ENCODE measurements at places on chromosomes 1 and 21.
A peak's percentile ranks its signal among the peaks of the same experiment; 100 is the strongest.

DNA sequence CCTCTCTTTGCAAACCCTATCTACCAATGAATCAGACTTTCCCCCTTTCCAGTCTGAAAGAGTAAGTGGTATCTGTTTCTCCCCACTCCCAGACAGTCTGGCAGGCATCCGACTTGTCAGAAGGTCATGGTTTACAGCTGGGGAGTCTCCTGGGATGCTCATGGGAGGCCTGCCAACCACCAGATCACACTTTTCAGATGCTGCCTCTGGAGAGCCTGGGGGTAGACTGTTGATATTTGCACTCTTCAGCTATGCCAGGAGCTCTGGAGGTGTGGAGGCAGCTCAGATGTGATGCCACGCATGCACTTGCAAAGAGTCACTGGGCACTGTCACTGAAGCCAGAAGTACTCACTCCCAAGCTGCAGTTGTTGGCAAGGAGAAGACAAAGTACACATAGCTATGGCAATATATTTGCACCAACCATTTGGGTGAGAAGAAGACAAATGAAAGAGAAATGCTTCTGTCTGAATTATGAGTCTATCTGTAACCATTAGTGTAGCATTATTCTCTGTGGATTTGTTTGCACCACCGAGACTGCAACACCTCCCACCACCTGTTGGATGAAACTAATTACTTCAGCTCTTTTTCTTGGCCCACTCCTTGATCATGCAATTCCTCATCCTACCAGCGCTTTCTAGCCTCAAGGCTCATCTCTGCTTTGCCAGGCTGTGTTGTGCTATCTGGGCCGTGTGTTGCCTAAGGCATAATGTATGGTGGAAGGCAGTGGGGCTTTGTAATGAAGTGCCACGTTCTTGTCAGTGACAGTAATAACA lies 133.0 kb upstream of the SPAG17 start:
- no peak for DNase-seq

DNA sequence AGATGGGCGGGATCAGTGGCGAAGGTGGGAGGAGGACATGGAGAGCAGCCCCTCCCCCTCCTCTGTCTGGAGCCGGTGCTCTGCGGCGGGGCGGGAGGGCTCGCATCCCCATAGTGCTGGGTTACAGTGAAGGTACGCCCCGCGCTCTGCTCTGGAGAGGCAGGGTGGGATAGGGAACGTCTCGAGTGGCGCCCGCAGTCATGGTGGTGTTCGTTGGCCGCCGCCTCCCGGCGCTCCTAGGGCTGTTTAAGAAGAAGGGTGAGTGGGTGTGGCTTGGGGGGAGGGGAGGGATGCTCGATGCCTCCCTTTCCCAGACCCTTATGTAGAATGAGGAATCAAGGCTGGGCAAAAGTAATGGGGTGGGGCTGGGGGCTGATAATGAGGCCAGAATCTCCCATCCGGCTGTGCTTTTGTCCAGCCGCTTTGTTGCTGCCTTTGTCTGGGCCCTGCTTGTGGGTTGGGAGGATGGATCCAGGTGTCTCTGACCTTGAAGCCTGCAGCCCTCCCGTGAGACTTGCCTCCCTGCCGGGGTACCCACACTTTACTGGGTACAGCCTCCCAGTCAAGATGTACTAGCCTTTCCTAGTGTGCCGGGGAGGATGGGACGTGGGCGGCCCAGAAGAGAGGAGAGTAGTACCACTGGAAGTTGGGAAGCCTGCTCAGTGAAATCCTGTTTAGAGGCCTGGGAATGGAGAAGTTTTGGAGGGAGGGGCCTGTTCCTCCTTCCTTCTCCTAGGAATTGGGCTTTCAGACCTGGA lies 51.4 kb downstream of the YARS1 start:
- no peak for DNase-seq

DNA sequence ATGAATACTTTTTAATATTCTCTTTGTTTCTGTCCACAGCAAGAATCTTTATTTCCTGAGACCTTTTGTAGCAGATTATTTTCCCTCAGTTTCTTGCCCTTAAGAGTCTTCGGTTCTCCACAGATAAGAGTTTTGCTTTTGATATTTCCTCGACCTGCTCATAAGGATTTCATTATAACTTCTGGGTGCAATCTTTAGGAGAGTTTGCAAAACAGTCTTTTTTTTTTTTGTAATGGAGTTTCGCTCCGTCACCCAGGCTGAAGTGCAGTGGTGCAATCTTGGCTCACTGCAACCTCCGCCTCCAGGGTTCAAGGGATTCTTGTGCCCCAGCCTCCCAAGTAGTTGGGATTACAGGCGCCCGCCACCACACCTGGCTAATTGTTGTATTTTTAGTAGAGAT lies 10.1 kb upstream of the UBE4B start:
- DNase-seq = no peak

- DNase-seq = no peak
These were observed 15.0 kb downstream of the HLX start for GRCh38 chr1:220894025-220894923.

- no peak for DNase-seq
These were observed 60.4 kb downstream of the ATP5PO start for GRCh38 chr21:33855190-33855589.

- DNase-seq = no peak
These were observed 87.3 kb upstream of the SMYD2 start for GRCh38 chr1:214193691-214194090.

DNA sequence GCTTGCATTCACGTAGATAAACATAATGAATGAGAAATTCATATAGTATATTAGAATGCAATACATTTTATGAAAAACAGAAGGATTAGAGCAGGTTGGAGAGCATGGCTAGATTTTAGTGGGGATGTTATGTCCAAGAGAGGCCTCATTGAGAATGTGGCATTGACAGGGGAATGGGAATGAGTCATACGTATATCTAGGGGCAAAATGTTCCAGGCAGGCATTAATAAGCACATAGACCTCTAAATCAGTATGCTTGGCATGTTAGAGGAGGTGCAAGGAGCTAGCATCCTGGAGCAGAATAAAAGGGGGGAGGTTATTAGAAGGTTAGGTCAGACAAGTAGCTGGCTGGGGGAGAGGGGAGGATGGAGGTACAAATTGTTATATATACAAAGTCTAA lies 93.0 kb downstream of the USH2A start:
- no peak for DNase-seq

GRCh38 chr1:30748098-30748698 lies 9.4 kb downstream of the LAPTM5 start:
- no peak for DNase-seq

- DNase-seq = no peak
These were observed 279.4 kb downstream of the PTGER3 start for GRCh38 chr1:70768216-70768615.

- no peak for DNase-seq
These were observed 490.1 kb downstream of the NEGR1 start for GRCh38 chr1:71792264-71792663.

- no peak for DNase-seq
These were observed 119.5 kb downstream of the HIVEP3 start for GRCh38 chr1:41799205-41799604.

GRCh38 chr1:65629788-65630187 lies 162.9 kb upstream of the PDE4B start:
- no peak for DNase-seq

GRCh38 chr1:12075195-12076114 lies 12.4 kb downstream of the TNFRSF8 start:
- peak; percentile 91 for DNase-seq

DNA sequence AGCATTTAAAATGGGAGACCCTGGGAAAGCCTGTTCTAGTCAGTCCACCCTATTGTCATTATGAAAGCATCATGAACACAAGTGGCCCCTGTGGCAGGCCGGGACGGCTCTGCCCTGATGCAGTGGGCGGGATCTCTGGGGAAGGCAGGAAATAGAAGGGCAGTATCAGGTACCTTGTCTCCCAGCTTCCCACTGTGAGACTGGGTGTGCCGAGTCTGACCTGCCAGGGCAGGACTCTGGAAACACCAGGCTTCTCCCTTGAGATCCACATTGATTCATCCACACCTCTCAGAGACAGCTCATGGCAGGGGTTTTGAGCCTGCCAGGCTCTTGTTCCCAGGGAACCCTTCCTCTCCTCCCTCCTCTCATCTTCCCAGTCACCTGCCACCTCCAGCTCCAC lies 24.5 kb upstream of the GNPAT start:
- DNase-seq = no peak

GRCh38 chr1:5888606-5889211 lies 103.5 kb downstream of the NPHP4 start:
- DNase-seq = no peak

- DNase-seq = no peak
These were observed 34.7 kb downstream of the ADARB1 start for GRCh38 chr21:45108808-45109781.

DNA sequence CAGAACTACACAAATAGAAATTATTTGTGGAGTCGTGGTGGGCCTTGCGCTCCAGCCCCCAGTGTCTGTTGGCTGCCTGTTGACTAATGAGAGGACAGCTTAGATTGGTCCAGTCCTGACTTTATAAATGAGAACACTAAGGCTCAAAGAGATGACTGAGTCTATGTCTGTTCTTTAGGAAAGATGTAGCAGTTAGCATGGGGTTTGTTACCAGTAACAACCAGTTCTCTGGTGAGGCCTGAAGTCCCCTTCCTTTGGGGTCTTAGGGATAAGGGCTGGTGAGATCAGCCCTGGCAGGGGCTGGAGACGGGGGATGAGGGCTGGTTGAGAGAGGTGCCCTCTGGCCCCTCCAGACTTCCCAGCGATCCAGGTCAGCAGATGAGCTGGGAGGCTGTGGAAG lies 9.1 kb downstream of the TOR3A start:
- no peak for DNase-seq

DNA sequence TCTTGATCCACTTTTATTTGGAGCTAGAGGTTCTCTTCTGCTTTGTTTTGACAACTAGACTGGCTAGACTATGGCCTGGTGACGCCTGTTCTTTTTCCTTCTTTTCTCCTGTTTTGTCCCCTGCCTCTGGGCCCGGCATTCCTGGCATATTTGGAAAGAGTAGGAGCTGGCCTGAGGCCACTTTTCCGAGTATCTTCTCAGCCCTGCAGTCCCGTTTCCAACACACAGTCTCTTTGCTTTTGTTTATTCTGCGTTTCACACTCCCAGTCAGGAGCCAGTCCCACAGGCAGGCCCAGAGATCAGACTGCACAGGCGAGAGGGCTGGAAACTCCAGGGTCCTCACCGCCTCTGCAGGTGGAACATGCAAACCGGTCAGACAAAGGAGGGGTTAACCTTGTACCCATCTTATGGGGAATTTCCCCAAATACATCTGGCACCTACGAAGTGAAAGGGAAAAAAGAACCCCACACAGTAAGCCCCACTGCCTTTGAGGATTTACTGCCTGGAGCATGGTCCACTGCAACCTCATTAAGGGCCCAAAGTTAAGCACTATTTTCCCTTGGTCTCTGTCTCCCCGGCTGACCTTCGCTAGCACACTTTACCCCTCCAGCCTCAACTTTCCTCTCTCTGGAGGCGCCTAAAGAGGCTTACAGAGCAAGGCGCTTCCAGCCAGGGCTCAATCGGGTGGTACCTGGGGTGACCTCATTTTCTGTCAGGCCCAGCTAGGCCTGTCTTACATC lies 141.1 kb downstream of the TOMM20 start:
- DNase-seq = peak; percentile 79

GRCh38 chr1:76492752-76493430 lies 374.4 kb upstream of the ST6GALNAC5 start:
- DNase-seq = no peak

- no peak for DNase-seq
These were observed 16.3 kb upstream of the PIGC start for GRCh38 chr1:172460177-172460576.

DNA sequence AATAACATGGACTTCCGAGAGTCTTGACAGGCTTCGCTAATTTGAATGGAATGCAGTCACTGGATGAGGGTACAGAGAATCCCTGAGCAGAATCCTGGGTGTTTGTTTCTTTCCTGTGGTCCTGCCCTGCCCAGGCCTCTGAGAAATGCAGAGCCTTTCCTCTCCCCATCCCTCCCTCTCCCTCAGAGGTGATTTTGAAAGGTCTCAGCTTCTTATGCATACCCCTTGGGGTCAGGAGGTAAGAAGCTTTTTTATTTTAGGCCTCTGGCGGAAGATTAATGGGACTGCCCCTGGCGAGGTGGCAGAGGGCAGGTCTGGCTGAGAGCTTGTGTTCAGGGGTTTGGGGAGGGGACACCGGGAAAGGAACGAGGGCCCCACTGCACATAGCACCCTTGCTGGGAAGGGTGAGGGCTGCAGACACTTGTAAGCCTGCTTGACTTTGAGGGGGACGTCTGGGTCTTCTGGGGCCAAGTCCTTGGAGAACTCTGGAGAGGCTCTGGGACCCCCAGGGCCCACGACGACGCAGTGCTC lies 116.5 kb upstream of the SLC45A1 start:
- no peak for DNase-seq

DNA sequence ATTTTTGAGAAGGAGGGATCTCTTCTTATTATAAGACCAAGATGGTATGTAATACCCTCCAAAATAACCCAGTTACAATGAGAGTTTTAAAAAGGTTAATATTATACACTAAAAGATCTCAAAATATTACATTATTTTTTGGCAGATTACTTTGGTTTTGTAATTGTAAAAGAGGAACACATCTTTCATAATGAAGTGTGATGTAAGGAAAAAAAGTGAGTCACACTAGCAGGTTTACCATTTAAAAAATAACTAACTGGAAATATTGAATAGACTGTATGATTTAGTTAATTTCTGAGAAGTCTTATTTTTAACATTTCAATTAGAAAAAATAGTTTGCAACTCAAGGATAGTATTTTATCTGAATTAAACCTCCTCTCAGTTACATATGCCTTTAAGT lies 1.1 kb downstream of the F5 start:
- DNase-seq = no peak

- no peak for DNase-seq
These were observed 48.0 kb downstream of the NR5A2 start for GRCh38 chr1:200075522-200075921.

GRCh38 chr1:66996018-66996682 lies 57.8 kb downstream of the SLC35D1 start:
- DNase-seq = peak; percentile 66

- no peak for DNase-seq
These were observed 16.6 kb upstream of the EDEM3 start for GRCh38 chr1:184771190-184771691.

DNA sequence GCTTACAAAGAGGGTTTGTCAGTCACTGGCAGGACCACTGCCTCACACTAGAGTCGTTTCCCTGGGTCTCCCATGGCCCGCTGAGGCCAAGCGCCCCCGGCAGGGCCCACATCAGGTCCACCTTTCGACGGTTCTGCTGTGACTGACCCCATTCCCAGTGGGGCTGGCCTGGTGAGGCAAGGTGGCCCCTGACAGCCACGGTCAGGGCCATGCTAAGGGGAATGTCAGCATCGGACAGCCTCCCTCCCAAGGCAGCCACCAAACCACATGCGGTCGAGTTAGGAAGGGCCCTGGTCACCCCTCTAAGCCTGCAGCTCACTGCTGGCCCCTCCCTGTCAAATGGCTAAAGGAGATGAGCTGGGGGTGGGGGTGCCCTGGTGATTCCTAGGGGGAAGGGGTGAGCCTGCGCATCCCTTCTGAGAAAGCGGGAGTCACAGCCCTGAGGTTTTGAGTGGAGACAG lies 2.9 kb upstream of the KIF17 start:
- peak; percentile 15 for DNase-seq

GRCh38 chr1:91732291-91733107 lies 153.5 kb downstream of the TGFBR3 start:
- peak; percentile 48 for DNase-seq

Data from ovary (tissue), 10 donors.